ENCODE measurements at places on chromosomes 2 and 18.

DNA sequence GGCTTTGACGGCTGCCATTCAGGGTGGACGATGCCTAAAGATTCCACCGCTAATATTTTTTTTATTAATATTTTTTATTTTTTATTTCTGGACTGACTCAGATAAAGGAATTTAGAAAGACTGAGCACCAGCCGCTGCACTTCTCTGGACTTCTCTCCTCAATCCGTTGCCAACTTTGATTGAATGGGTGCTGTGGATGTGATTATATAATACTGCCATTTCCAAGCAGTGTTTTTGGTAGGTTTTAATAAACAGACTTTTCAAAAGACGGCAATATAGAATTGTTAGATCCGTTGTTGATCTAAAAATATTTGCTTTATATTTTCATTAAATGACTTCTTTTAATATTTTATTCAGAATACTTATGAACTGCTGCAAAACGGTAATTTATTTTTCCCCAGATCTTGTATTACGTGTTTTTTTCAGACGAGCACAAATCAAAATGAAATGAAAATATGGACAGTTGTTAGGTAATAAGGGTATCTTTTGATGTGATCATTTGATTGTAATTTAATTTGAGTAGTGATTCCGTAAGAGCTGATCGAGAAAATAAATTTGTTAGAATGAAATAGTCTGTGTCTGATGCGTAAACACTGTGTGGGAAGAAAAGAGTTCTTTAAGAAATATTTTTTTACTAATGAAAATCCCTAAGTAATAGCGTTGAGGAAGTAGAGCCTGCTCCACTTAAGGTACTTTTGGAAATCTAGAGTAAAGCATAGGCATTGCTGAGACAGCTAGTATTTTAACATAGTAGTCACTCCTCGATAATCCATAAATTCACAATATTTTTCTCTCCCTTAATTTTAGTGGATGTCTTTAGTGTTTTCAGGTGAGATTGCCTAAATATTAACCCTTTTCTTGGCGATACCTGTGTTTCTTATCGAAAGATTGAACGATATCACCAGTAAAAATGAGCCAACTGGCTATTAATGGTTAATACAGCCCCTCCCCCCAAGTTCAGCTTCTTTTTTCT lies 4.4 kb downstream of the POU3F3 start:
- DNase-seq: no peak

DNA sequence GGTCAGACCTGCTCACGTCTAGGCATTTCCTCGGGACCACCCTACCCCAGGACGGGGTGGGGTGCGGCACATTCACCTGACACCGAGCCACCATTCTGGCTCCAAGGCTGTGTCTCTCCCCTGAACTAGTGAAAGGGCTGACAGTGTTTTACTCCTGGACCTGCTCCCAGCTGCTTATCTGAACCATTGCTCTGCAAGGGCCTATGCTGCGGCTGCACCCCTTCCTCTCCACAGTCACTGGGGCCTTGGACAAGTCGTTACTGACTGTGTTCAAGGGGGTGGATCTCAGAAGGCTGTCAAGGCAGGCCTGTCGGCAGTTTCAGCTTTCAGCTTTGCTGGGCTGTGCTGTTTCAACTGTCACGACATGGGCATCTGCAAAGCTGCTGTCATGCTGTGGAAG lies 11.7 kb downstream of the CREG2 start:
- no peak for DNase-seq

DNA sequence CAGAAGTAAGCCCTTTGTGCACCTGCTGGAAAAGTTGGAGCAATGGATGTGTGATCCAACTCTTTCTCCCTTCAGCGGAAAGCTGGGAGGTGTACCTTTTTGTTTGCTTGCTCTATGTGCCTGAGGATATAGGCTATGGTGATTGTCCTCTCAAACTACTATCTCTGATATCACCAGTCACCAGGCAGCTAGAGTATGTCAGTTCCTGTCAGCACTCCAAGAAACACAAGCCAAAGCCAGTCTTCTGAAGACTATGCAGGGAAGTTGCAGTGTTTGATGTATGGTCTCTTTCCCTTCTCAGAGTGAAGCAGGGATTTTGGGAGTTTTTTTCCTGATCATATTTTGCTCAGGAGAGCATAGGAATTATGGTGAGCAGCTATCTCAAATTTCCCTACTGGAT lies 146.4 kb downstream of the PTH2R start:
- no peak for DNase-seq

DNA sequence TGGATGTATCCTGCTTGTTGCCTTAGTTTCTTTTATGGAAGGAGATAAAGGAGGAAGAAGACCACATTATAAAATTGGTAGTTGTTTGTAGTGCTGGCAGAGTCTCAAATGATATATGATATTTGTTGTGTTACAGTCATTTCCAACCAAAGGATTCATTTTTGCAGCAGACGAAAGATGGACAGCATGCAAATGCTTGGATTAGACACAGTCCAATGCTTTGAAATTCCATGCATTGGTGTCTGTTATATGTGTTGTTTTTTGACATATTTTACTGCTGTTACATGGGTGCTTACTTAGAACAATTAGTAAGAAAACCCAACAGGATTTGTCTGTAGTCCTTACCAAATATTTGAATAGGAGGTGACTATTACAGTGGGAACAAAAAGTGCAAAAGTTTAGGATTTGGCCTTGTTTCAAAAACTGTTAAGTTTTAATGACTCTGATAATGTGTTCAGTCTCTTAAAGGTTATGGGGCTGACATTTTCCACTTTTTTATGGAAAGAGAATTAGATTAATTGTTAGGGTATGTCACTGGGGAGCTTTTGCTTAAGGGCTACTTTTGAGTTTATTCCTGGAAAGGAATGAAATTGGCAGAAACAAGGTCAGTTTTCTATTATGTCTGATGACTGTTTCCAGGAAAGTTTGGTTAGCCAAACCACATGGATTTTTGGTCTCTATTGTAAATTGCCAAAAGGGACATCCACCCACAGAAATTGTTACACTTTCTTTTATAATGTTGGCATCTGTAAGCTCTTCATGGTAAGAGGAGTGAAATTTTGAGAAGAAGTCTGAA lies 229.4 kb upstream of the MMADHC start:
- no peak for DNase-seq

GRCh38 chr2:203763938-203764664 lies 57.7 kb downstream of the CD28 start:
- no peak for DNase-seq

GRCh38 chr2:157509744-157510143 lies 65.9 kb upstream of the CYTIP start:
- no peak for DNase-seq

DNA sequence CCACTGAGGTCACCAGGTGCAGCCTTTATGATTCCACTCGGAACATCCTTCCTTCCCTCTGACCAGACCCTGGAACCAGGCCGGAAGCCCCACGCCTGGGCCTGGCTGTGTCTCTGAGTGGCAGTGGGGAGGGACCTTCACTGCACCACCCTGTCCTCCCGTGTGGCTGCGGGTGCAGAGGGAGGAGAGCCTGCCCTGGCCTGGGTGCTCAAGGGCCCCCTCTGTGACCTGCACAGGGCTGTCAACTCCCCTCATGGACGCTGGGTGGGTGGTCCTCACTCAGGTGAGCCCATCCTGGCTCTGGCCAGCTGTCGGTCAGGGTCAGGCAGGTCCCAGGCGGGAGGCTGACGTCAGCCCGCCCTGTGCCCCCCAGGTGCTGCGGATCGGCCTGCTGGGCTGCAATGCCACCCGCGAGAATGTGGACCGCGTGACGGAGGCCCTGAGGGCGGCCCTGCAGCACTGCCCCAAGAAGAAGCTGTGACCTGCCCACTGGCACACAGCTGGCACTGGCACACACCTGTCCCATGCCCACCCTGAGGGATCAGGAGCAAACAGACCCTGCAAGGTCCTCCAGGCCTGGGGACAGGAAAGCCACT lies 9.8 kb downstream of the AGXT start:
- no peak for DNase-seq

- no peak for DNase-seq
Measured at GRCh38 chr2:118530976-118531375, 316.5 kb downstream of the EN1 start.

- DNase-seq: no peak
Measured at GRCh38 chr2:42124011-42124785, 45.0 kb upstream of the EML4 start.

GRCh38 chr18:59705145-59705544 lies 7.9 kb upstream of the CCBE1 start:
- DNase-seq: no peak

GRCh38 chr2:179936654-179937053 lies 70.4 kb downstream of the CWC22 start:
- no peak for DNase-seq

- no peak for DNase-seq
Measured at GRCh38 chr2:10091182-10091888, 11.1 kb upstream of the CYS1 start.

- DNase-seq: no peak
Measured at GRCh38 chr2:98383166-98383565, 36.9 kb downstream of the CNGA3 start.

GRCh38 chr2:149513461-149513860 lies 74.1 kb downstream of the MMADHC start:
- DNase-seq: no peak

DNA sequence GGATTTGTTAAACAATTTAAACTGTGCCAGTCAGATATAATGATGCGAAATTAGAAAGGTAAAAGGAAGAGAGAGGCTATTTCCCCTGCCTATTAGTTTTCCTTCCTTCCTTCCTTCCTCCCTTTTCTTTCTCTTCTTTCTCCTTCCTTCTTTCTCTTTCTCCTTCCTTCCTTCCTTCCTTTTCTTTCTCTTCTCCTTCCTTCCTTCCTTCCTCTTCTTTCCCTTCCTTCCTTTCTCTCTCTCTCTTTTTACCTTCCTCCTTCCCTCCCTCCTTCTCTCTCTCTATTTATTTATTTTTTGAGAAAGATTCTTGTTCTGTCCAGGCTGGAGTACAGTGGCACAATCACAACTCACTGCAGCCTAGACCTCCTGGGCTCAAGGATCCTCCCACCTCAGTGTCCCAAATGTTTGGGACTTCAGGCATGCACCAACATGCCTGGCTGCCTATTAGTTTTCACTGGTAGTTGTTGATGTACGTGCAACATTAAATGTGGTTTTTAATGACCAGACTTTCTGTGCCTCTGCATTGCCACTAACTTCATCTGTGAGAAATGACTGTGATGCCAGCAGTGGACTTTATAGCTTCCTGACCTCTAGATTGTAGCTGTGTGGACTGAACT lies 48.7 kb upstream of the NFE2L2 start:
- DNase-seq: no peak

GRCh38 chr18:78659748-78660147 lies 319.9 kb upstream of the SALL3 start:
- no peak for DNase-seq

GRCh38 chr18:24827501-24827900 lies 367.1 kb downstream of the HRH4 start:
- DNase-seq: no peak

DNA sequence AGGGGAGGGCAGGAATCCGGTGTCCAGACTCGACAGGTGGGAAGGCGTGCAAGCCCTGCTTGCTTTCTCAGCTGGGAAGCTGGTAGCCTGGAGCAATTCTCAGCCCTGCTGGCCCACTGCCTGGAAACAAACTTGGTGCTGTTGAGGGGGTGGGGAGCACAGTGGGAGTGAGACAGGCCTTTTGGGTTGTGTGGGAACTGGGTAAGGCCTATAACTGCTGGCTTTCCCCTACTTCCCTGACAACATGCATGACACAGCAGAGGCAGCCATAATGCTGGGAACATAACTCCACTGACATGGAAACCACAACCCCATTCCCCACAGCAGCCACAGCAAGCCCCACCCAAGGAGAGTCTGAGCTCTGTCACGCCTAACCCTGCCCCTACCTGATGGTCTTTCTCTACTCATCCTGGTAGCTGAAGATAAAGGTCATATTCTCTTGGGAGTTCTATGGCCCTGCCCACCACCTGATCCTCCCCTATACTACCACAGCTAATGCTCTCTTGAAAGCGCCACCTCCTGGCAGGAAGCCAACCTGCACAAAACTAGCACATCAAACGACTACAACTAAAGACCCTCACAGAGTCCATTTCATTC lies 122.9 kb upstream of the ACVR1C start:
- no peak for DNase-seq

DNA sequence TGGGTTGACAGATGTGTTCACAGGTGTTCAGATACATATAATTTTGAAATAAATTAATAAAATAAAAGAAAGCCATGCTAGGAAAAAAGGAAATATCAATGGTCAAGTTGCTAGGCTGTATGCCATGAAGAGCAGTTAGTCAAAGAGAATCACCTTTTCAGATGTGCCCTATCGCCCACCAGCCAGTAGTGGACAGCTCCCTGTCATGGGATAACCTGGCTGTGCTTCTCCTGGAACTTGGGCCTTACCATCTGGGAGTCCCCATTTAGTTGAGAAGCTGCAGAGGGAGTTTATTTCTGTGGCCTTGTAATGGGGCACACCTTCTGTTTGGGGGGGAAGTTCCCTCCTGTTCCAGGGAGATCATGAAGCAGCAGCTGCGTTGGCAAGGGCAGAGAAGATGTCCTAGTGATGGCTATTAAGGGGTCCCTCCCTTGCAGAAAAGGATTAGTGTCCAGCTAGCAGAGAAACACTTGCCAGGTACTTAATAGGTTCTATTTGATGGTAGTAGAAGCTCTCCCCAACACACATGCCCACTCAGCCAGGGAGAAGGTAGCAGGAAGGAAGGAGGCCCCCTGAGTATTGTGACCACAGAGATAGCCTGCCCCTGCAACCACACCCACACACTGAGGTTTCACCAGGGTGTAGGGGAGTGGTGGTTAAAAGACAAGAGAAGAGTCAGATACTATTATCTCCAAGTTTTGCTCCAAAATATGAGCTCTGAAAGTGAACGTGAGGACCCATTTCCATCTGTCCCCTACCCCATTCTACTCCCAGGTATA lies 117.7 kb downstream of the B3GNT2 start:
- no peak for DNase-seq

GRCh38 chr2:110869472-110870446 lies 137.4 kb downstream of the ACOXL start:
- DNase-seq: no peak

DNA sequence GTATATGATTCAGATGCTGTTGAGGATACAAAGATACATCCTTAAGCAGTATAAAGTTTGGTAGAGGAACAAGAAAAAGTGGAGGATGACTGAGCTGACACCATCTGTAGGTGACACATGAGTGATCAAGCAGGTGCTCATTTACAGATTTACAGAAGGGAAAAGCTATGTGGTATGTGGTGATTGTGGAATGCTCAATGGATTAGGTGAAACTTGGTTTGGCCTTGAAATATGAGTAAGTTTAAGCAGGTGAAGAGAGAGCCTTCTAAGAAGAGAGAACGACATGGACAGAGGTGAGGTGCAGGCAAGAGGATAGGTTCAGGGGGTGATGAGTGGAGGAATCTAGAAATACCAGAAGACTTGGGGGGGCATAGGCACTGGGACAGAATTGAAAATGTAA lies 5.9 kb downstream of the ASXL3 start:
- DNase-seq: no peak

DNA sequence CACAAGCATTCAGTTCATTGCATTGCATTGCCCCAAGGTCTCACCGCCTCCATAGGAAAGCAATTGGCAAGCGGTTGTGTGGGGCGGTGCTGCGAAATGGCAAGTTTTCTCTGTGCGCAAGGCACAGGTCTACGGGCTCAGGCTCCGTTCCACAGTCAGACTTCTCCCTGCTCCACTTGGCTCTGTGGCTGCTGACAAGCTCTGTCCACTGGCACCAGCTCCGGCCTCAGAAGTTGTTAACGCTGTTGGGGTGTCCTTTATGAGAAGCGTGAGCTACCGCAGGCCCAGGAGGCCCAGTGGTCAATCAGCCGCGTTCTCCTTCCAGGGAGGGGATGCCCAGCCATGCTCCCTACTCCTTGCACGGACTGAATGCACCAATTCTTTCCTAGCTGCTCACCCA lies 87.0 kb upstream of the GATA6 start:
- DNase-seq: no peak

All from NCI-H510A (cell line).